ENCODE measurements at places on chromosomes 5 and 9. TPM values are rescaled to one million over a fixed set of nuclear protein-coding genes. Genes with fewer than 3 reads are reported as not detected.

SLC34A3 gene
- not detected for total RNA-seq

ZNF454 gene
- 4.2 TPM for total RNA-seq

TNPO1 gene
- 105 TPM for total RNA-seq

DNA sequence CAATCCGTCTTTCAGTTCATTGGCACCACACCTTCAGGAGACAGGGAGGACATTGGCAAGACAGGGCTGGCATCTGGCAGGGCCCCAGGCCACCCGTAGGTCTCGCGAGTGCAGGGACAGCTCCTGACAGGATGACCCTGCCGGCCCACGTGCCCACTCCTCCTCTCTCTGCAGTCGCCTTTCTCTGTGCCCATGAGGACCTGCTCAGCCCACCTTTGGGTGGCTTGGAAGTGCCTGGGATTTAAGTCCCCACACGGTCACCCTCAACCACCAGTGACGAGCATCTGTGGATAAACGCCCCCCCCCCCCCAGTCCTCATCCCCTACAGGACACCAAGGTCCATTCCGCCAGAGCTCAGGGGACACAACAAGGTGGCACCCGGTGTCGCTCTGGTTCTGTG lies 4.1 kb downstream of the MRPL36 start:
- no peaks in the 10 kb centered on the region for H3K4me1 ChIP-seq
- H3K36me3 ChIP-seq, result no peaks in the 10 kb centered on the region
- no peak overlapping the region for H3K4me3 ChIP-seq
- no peaks in the 10 kb centered on the region for H3K27me3 ChIP-seq

DNA sequence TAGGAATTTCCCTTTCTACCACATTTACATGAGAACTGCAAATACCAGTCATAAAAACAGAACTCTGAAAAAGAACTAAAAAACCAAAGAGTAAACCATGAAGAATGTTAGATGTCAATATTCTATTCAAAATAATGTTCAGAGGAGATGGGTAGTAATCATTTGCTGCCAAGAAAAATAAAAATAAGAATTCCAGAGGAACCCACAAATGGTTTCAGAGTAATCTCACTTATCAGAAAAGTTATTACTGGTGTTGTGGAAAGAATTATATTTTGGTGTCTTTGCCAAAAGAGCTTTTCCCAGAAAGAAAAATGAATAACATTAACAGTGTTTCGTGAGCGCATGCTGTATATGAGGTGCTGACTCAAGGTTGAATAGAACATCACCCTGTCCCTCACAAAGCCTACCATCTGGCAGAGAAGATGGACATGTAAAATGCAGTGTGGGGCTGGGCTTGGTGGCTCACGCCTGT lies 35.6 kb downstream of the GPR21 start:
- no peak overlapping the region for H3K27ac ChIP-seq
- H3K4me1 ChIP-seq, result no peaks in the 10 kb centered on the region
- no peak for DNase-seq
- no peaks in the 10 kb centered on the region for H3K27me3 ChIP-seq

Measured in breast epithelium (tissue), 4 donors.